ENCODE measurements at places on chromosomes 7 and 10. TPM values are rescaled to one million over a fixed set of nuclear protein-coding genes. Genes with fewer than 3 reads are reported as not detected.

Gene CYP2W1
- total RNA-seq: 1.3 TPM

Gene LIPN
- total RNA-seq: not detected

- peaks cover 5% of the 10 kb centered on the region for H3K36me3 ChIP-seq
- DNase-seq: no peak
- H3K4me1 ChIP-seq: peaks cover 17% of the 10 kb centered on the region
- H3K4me3 ChIP-seq: no peak overlapping the region
- peaks cover 2% of the 10 kb centered on the region for H3K27me3 ChIP-seq
These were observed 20.8 kb downstream of the RALA start for GRCh38 chr7:39644170-39644569.

DNA sequence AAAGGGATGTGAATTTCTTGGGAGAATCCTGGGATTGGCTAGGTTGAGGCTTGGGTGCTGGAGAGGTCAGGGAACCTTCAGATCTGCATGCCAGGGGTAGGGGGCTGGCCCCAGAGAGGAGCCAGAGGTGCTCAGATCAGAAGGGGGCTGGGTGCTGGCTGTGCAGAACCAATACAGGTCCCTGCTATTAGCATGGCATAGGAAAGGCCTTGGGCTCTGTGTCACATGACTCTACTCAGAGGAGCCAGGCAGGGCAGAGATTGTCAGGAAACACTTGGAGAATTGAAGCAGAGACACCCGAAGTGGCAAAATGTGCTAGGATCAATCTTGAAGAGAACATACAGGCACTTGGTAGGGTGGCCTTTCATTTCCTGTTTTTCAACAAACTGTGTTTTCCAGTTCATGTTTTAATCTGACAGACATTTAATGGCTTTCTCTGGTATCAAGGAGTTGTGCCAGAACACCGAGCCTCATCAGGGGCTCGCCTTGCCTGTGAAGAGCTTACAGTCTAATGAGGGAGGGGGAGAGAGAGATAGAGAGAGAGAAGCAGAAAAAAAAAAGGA, 498.9 kb downstream of the RPS24 start:
- no peak overlapping the region for H3K4me3 ChIP-seq
- H3K27me3 ChIP-seq: peaks cover 5% of the 10 kb centered on the region
- H3K27ac ChIP-seq: no peak overlapping the region
- no peak for DNase-seq
- H3K36me3 ChIP-seq: peaks cover 4% of the 10 kb centered on the region
- peaks cover 4% of the 10 kb centered on the region for H3K4me1 ChIP-seq

DNA sequence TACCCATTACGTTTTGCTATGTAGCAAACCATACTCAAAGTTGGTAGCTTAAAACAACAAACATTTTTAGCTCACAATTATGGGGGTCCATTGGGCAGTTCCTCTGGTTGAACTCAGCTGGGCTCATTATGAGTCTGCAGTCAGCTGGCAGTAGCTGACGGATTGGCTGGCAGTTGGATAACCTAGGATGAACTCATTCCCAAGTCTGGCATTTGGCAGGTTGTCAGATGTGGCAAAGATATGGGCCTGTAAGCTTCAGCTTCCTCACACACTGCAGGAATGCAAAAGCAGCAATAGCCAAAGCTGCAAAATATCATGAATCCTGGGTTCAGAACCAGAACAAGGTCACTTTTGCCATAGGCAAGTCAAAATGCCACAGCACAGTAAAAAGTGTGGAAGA, 412.2 kb upstream of the SORCS1 start:
- H3K4me3 ChIP-seq: no peak overlapping the region
- peaks cover 11% of the 10 kb centered on the region for H3K4me1 ChIP-seq
- H3K36me3 ChIP-seq: no peaks in the 10 kb centered on the region
- H3K27me3 ChIP-seq: no peaks in the 10 kb centered on the region
- no peak overlapping the region for H3K27ac ChIP-seq
